ENCODE measurements at places on chromosomes 2 and 18.

DNA sequence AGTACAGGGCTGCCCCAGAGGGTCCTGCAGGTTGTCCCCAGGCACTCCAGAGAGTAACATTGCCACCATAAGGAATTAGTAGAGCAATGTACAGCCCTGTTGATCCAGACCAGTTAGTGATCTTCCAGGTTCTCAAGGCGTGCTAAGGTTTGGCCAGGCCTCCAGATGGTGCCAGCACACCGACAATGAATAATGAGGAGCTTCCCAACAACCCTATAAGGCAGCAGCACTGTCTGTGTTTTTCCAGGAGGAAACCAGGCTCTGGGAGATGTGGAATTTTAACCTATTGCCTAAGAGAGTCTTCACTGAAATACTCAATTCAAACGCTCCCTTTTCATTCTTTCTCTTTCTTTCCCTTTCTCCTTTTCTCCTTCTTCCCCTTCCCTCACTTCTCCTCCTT is 122.1 kb downstream of the MGAT5 start:
- ATAC-seq: no peak

DNA sequence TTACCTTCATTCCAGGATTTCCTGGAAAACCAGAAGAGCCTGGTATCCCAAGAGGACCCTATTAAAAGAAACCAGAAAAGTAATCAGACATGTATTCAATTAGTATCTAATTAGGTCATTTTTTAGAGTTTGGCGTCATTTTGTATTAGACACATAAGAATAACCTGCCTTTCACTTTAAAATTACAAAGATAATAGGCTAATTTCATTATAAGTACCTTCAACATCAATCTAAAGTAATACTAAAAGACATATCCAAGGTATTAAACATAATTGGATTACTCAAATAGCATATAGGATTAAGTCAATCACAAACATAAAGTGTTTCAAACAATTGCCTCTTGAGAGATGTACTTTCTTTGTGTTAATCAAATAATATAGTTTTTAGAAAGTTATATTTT is 97.9 kb downstream of the COL3A1 start:
- no peak for ATAC-seq

GRCh38 chr2:86499326-86499725 is 58.2 kb downstream of the KDM3A start:
- no peak for ATAC-seq

GRCh38 chr2:132975193-132976105 is 305.4 kb upstream of the LYPD1 start:
- ATAC-seq: no peak

DNA sequence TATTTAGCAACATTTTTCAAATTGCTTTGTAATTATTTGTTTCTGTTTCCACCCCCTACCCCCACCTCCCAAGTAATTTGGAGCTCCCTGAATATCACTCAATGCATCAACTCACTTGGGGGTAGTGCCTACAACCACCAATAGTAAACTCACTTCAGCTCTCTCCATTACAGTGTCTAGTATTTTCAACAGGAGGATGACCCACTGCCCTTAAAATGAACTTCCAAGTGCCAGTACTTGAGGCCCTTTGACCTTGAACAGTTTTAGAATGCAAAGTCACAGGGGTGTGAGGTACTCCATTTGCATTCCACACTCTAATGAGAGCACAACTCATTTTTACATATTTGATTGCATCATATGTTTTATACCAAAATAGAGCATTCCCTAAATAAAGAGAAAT is 523.0 kb downstream of the ERBB4 start:
- no peak for ATAC-seq

DNA sequence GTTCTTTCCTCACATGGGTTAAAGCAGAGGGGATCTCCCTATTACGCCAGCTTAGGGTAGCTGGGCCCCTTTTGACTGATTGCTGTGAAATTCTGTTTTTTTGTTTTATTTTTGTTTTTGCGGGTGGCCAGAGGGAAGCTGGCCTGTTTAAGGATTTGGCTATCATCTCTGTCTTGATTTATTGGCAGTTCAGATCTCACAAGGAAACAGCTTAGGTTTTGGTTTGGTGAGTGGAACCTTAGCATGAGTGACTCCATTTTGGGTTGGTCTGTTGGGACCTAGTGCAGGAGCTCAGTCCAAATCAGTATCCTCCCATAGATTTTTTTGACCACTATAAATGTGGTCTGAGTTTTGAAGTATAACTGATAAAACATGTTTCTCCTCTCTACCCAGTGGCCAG is 25.6 kb upstream of the NTSR2 start:
- ATAC-seq: no peak

- no peak for ATAC-seq
Measured at GRCh38 chr2:235793163-235793752, 299.4 kb downstream of the AGAP1 start.

DNA sequence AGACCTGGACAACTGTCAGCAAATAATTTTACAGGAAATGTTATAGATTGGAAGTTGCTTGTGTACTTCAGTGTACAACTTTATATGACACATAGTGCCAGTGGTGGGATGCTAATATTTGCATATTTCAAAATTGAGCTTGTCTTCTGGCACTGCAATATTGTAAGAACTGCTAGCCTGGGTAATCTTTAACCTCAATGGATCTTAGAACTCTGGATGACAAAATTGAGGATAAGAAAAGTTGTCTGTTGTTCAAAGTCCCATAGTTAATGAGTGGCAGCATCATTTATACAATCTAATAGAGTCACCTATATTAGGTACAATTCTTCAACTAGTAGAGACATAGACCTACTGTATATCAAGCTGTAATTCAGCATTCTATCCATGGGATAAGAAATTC is 110.3 kb downstream of the MEIS1 start:
- no peak for ATAC-seq

DNA sequence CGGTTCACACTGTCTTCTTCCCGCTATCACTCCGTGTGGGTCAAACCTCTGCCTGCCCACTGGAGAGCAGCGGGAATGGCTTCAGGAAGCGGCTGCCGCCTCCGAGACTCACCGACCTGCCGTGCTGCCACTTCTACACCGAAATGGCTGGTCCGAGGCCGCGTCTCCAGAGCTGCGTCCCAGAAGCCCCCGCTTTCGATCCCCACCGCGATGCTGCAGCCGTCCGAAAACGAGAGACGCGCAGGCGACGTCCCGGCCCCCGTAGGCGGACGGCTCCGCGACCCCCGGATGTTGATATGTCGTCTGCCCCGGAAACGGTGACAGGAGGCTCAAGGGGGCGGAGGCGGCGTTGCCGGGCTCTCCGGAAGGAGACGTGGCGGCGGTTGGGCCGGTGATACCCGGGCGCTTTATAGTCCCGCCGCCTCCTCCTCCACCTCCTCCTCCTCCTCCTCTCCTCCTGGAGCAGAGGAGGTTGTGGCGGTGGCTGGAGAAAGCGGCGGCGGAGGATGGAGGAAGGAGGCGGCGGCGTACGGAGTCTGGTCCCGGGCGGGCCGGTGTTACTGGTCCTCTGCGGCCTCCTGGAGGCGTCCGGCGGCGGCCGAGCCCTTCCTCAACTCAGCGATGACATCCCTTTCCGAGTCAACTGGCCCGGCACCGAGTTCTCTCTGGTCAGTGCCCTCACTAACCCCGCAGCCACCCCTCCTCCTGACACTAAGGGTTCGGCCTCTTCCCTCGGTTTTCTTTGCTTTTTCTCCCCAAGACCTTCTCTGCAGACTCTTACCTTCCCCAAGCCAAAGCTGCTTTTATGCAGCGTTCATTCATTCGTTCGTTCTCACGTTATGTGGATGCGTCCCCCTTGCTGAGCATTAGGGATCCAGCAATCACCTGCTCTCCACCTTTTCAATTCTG is at the start of the genes ASB3 and ERLEC1:
Gene ASB3, minus strand, starts transcription at position 249 of the 909 bp plus-strand sequence. CDS start 21,381 bp downstream, outside the sequence.
Gene ERLEC1, plus strand, starts transcription at position 340 of the 909 bp plus-strand sequence. Its CDS starts 167 bp downstream, at position 507.
- peak; percentile 99 for ATAC-seq

DNA sequence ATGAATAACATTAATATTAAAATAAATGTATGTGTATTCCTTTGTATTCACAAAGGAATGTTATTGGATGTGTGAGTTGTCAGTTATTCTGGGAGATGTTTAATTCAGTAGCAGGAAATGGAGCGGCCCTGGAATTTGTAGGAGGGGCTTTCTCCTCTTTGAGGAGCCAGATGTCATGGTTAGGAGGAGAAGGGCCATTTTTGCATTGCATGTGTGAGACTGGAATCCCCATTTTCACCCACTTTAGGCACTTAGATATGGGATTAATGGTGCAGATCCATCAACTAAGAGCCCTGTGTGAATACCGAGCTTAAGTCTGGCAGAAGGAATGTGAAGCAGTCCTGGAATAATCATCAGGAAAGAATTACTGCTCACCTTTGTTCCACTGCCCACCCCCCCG is 439.2 kb downstream of the PARD3B start:
- no peak for ATAC-seq

DNA sequence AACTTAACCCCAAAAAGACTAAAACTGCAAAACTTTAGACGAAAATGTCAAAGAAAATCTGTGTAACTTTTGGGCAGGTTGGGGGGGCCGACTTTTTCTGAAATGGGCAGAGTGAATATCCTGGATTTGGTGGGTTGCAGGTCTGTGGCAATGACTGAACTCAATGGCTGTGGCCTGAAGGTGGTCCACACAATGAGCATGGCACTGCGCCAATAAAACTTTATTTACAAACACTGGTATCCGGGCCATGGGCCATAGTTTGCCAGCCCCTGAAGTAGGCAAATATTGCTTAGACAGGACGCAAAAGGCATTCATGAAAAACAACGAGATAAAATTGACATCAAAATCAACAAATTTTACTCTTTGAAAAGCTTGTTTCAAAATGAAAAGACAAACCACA is 66.2 kb downstream of the RTP5 start:
- ATAC-seq: no peak

DNA sequence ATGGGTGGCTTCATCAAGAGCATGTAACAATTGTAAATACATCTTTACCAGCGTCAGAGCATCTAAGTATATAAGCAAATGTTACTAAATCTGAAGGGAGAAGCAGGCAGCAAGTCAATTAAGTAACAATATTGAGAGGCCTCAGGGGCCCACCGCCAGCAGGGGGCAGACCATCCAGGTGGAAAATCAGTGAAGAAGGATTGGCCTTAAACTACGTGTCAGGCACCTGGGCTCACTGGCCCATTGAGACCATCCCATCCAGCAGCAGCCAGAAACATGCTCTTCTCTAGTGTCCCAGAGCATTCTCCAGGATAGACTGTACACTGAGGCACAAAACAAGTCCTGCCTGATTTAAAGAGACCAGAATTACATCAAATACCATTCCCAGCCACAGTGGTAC is 96.2 kb upstream of the SNTG2 start:
- no peak for ATAC-seq

Data from stimulated activated memory B cell treated with anti-CD40 and anti-IgM and Interleukin-4, amounts not matched to agents 10 μg/mL and 1 μg/mL and 100 μg/mL, for 72 hours (primary cell).